Mesendoderm (in vitro differentiated cells): ENCODE measurements at places on chromosomes 12 and 14.

DNA sequence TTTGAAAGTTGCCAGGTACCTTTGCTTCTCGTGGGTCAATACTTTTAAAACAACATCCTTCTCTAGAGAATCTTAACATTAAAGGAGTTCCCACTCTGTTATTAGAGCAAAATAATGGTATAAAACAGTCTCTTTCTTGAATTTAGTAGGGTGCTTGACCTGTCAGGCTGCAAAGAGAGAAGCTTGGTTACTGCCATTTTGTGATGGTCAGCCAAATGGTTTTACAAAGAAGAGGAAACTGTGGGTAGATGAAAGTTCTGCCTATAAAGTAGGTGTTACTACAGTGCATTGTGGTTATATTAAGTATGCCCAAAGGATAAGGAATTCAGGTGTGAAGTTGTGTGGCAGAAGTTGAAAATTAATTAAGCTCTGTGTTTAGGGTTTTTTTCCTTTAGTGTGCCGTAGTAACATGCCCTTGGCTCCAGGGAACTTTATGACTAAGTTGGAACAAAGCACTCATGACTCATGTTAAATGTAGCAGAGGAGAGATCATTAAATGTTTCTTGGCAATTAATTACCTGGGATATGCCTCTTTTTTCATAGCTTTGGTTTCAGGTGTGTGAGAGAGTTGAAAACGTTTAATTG lies 354.0 kb upstream of the KITLG start:
- DNase-seq = no peak

DNA sequence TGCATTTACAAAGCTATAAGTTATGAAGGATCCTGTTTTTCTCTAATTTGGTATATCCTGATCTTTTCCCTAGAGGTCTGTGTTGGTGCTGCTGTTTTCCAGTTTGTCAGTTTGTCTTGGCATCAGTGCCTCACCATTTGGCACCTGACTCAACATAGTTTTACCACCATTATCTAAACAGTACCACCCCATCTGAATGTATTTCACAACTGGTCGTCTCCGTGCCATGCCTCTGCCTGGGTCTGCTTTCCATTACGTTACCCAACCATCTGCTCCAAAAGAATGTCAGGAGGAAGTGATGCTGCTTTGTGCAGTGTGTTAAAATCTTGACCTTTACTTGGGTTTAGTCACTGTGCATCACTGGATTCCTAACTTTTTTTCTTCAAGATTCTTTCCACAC lies 129.3 kb upstream of the RASSF8 start:
- DNase-seq = no peak

- peak; percentile 20 for DNase-seq
Measured at GRCh38 chr14:62743560-62743959, 301.7 kb downstream of the KCNH5 start.

- DNase-seq = no peak
Measured at GRCh38 chr12:92142251-92142926, 3.3 kb downstream of the BTG1 start.

DNA sequence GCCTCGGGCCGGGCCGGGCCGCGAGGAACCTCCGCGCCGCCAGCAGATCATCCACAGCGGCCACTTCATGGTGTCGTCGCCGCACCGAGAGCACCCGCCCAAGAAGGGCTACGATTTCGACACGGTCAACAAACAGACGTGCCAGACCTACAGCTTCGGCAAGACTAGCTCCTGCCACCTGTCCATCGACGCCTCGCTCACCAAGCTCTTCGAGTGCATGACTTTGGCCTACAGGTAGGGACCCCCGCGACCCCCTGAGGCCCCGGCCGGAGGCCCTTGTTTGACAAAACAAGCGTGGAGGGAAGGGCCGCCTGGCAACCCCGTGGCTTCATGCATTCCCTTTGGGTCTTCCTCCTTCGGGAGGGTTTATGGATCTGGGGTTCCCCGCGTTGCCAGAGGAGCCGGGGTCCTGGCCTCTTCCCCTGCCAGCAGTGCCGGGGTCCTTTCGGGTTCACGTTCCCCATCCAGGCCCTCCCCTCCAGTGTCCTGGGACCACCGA lies 526 bp downstream of the MLXIP start:
- DNase-seq = peak; percentile 66

DNA sequence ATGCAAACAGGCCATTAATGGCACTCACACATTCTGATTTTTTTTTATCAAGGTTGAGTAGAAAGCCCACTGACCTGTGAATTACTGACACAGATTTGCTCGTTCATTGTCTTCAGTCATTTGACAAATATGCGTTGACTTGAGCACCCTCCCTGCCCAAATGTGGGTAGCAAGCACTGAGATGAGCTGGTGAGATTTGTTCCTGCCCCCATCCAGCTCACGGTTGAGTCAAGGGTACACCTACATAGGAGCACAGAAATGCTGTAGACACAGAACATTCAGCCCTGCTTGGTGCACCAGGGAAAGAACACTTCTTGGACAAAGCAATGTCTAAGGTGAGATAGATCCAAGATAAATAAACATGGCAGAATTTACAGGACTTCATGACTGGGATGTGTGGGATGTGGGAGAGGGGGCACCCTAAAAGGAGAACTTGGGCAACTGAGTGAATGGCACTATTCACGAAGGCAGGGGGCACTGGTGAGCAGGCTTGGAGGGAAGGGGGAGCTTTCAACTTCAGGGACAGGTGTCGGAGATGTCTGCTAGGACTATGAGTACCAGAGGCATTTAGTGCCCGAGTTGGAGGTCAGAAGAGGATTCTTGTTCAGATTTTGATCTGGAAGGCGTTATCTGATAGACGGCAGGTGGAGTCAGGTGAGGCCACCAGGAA lies 213.4 kb downstream of the VRK1 start:
- no peak for DNase-seq

DNA sequence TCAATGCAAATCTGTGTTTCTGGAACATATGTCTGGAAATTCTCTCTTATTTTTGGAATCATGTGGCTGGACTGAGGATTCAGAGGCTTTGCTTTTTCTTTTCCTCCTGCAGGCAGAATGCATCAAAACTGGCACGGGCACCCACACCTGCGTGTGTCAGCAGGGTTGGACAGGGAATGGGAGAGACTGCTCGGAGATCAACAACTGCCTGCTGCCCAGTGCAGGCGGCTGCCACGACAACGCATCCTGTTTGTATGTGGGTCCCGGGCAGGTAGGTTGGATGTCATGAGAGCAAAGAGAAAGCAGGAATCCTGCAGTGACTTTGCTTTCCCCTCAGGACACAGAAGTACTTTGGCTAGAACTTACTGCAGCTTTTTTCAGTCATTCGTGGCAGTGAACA lies 90.3 kb downstream of the STAB2 start:
- DNase-seq = peak; percentile 41
